Panc1 (cell line): ENCODE measurements at places on chromosomes 16 and 17. TPM values are rescaled to one million over a fixed set of nuclear protein-coding genes. Genes with fewer than 3 reads are reported as not detected.

DNA sequence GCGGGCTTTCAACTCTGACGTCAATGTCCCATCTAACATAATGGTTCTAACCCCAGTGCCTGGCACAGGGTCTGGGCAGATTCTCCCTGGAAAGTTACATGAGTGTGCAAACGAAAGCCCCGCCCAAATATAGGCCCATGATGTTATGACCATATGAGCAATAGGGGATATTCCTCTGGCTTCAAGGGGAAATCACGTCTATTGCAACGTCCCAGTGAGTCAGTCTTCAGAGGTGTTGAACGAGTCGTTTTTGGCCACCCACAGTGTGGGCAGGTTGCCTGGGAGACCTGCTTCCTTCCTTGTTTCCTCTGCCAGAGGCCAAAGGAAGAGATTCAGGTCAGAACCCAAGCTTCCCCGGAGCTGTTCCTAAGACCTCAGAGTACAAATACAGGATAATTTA lies 30.3 kb downstream of the PIK3R5 start:
- peaks cover 7% of the 10 kb centered on the region for H3K27me3 ChIP-seq
- H3K4me3 ChIP-seq, result no peak overlapping the region
- H3K27ac ChIP-seq, result no peak overlapping the region

GRCh38 chr17:59375857-59376256 lies 44.4 kb downstream of the YPEL2 start:
- no peaks in the 10 kb centered on the region for H3K27me3 ChIP-seq
- no peak overlapping the region for H3K4me3 ChIP-seq
- no peaks in the 10 kb centered on the region for H3K36me3 ChIP-seq
- H3K27ac ChIP-seq, result no peak overlapping the region
- DNase-seq, result no peak

GRCh38 chr17:65918916-65919315 lies 273.0 kb downstream of the CEP112 start:
- no peaks in the 10 kb centered on the region for H3K4me1 ChIP-seq
- no peaks in the 10 kb centered on the region for H3K36me3 ChIP-seq
- no peak overlapping the region for H3K27ac ChIP-seq
- DNase-seq, result no peak

DNA sequence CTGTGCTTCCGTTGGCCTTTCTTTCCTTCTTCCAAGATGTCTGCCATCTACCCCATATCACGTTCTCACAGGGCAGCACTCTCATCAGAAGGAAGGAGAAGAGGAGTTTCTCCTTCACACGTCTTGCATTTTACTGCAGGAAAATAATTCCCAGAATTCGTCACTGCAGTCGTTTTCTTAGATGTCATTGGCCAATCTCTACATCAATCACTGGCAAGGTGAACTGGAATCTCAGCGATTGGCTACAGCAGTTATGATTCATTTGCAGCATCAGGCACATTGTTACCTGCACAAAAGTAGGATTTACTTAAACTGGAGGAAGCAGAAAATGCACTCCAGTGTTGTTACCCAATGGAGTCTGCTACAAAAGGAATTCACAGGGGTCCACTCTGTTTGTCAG lies 277.2 kb upstream of the RBFOX1 start:
- no peak overlapping the region for H3K27ac ChIP-seq
- H3K4me1 ChIP-seq, result no peaks in the 10 kb centered on the region
- H3K27me3 ChIP-seq, result no peaks in the 10 kb centered on the region
- no peak overlapping the region for H3K4me3 ChIP-seq

GRCh38 chr17:77778636-77779489 lies 179.6 kb upstream of the TNRC6C start:
- no peak for DNase-seq
- H3K27me3 ChIP-seq, result no peaks in the 10 kb centered on the region
- H3K36me3 ChIP-seq, result no peaks in the 10 kb centered on the region
- H3K27ac ChIP-seq, result no peak overlapping the region
- peaks cover 14% of the 10 kb centered on the region for H3K4me1 ChIP-seq
- H3K4me3 ChIP-seq, result no peak overlapping the region

GRCh38 chr16:27781981-27782880 lies 232.3 kb downstream of the KATNIP start:
- H3K4me1 ChIP-seq, result no peaks in the 10 kb centered on the region
- no peaks in the 10 kb centered on the region for H3K27me3 ChIP-seq
- DNase-seq, result no peak
- no peak overlapping the region for H3K27ac ChIP-seq
- no peaks in the 10 kb centered on the region for H3K36me3 ChIP-seq
- no peak overlapping the region for H3K4me3 ChIP-seq

Gene TOM1L1
- 53.9 TPM for total RNA-seq

Gene C17orf50
- total RNA-seq, result not detected

Gene CACNA1G
- total RNA-seq, result 10.0 TPM

Gene CAVIN1
- total RNA-seq, result 315 TPM
